ENCODE measurements at places on chromosomes 6 and 20.

GRCh38 chr20:23094927-23095326 lies 8.8 kb upstream of the CD93 start:
- DNase-seq: no peak

DNA sequence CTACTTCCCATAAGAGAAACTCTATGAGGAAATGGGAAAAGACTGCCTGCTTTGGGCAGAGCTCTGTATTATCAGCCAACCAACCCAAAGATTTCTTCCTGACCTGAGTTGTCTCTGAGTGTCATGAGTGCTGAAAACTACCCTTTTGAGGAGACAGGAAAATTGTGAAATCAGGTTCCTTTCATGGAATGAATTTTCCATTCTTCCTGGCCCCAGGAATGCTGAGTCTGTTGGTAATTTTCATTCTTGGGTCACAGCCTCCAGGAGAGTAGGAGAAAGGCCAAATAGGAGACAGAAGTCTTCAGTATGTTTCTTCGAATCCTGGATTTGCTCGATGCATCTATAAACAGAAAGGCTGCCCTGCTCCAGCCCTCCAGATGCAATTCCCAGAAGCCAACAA lies 53.6 kb downstream of the SCML4 start:
- no peak for DNase-seq

DNA sequence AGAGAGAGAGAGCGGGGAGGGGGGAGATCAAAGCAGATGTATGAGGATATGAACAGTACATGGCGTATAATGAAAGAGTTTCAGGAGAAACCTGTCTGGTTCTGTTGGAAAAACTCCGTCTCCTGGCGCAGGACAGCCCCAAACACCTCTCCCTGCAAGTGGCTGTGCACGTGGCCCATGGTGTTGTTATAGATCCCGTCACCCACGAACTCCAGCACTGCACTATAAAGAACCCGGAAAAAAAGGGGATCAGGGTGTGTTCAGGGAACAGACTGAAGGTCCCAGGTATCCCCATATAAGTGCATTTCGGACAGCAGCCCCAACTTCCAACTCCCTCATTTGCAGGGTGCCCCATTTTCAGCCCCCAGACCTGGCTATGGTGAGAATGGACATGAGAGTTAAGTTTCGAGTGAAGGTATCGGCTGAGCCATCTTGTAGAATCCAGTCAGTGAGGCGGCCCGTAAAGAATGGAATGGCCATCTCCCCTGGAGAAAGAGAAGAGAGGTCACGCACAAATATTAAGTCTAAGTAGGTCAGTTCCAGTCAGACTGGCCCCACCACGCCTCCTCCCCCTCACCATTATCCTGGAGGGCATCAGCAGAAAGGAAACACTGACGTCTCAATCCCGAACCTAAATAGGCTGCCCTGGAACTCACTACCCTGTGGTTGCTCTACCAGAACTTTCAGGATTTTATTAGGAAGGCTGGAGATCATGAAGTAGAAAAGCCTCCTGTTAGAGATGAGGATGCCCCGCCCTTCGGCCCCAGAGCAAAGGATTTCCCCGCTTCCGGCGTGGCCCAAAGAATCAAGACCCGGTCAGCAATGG lies 1.3 kb downstream of the TAP1 start:
- peak; percentile 23 for DNase-seq

DNA sequence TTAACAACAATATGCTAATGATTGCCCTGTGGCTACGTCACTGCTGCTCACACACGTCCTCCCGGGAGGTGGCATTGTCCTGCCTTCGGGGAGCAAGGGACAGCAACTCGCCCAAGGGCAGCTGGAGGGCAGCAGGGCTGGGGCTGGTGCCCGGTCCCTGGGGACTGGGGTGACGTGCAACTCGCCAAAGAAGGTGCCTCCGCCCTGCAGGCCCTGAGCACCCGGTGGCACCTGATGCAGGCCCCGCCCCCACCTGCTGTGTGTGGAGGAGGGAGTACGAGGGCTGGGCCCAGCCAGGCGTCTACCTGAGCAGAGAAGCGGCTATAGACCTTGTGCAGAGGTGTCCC lies 64.8 kb upstream of the SLCO4A1 start:
- DNase-seq: no peak

DNA sequence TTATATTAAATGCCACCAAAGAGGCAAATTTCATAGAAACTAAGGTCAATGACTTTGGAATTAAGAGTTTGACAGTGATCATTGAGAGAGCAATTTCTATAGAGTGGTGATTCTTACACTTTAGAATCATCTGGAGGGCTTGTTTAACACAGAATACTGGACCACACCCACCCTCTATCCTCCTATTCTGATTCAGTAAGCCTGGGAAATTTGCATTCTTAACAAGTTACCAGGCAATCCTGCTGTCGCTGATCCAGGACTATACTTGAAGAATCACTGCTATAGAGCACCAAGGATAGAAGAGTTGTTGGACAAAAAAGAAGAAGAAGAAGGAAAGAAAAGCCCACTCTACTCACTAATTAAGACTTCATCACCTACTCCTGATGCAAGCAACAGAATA lies 21.3 kb upstream of the TBX18 start:
- DNase-seq: no peak

GRCh38 chr6:142871910-142872331 lies 73.1 kb downstream of the HIVEP2 start:
- DNase-seq: peak; percentile 94

- no peak for DNase-seq
Observed at GRCh38 chr6:2739335-2739734, 11.4 kb downstream of the MYLK4 start.

GRCh38 chr20:37808233-37809070 lies 94.5 kb upstream of the VSTM2L start:
- no peak for DNase-seq

DNA sequence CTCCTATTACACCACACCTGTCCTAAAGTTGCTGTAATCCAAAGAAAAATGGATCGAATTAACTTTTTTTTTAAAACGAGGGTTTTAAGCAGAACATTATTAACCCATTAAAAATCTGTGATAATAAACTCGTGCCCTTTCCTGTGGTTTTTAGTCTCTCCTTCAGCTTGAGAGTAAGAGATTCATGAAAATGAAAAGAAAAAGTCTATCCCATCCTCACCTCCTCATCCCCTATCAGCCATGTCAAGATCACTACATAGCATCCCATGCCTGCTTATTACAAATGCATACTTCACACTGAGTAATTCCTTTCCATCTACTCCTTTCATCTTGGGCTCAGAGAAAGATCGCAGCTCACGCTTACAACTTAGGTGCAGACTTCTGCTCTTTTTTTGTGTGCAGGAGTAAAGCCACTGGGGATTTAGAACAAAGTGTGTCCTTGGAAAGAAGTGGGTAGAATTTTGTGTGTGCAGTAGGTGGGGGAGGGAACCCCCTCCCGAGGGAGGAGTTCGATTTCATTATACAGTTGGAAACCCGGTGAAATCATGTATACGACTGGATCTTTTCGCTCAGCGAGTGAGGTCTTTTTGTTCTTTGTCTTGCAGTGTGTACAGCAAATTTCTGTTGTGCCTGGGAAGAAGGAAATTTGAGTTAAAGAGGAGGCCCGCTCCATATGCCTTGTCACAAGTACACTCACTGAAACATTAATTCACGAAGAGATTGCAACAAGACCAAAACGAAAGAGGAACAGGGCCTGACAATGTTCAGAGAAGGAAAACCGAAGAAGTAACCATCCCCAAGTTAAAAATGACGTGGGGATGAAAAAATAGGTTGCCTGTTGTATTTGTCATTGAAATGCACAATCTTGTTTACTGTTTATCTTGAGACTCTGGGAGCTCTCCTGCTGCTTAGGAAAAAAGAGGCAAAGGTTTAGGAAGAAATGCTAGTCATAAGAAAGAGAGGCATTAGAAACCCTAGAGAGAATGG lies 146.5 kb upstream of the ZNF217 start:
- DNase-seq: no peak

- DNase-seq: no peak
Observed at GRCh38 chr20:64065974-64066343, 3.0 kb downstream of the TCEA2 start.

DNA sequence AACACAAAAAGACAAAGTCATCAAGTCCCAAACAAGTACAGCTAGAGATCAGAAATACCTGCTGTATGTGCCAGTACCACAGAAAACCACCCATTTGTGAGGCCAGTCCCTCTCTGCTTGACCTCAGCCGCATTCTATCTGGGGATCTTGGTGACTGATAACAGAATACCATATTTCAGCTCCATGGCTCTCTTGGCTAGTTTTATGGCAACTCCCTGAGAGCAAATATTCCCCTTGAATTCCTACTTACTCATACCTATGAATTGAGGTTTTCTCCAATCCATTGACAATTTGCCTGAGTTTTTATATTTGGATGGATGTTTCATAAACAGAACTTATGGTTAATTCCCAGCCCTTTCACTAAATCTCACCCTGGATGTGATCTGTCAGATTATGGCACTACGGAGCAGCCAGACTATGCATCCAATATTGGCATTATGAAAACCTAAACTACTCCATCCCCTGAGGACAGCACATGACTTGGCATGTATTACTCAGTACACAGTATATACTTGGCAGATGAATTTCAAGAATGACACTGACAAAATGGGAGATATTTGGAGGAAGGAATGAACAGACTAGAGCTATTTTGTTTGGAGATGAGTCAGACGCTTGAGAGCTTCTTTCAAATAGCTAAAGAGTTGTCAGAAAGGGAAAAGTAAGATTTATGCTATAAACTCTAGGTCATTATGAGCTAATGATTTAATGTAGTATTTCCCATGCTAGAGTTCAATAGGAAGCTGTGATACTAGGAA lies 95.7 kb downstream of the PRDM1 start:
- DNase-seq: peak; percentile 76

DNA sequence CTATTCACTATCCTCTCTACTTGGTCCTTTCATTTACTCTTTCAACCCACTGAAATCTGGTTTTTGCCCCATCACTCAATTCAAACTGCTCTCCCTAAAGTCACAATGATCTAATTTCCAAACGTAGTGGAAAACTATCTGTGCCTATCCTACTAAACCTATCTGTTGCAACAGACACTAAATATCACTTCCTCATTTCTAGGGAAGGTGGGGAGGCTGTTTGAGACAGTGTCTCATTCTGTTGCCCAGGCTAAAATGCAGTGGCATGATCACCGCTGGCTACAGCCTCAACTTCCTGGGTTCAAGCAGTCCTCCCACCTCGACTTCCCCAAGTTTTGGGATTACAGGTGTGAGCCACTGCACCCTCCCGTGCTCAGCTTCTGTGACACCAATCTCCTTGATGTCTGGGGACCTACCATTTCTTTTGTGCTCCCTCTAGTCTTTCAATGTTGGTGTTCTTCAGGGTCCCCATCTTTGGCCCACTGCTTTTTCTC lies 8.8 kb downstream of the RANBP9 start:
- DNase-seq: no peak

DNA sequence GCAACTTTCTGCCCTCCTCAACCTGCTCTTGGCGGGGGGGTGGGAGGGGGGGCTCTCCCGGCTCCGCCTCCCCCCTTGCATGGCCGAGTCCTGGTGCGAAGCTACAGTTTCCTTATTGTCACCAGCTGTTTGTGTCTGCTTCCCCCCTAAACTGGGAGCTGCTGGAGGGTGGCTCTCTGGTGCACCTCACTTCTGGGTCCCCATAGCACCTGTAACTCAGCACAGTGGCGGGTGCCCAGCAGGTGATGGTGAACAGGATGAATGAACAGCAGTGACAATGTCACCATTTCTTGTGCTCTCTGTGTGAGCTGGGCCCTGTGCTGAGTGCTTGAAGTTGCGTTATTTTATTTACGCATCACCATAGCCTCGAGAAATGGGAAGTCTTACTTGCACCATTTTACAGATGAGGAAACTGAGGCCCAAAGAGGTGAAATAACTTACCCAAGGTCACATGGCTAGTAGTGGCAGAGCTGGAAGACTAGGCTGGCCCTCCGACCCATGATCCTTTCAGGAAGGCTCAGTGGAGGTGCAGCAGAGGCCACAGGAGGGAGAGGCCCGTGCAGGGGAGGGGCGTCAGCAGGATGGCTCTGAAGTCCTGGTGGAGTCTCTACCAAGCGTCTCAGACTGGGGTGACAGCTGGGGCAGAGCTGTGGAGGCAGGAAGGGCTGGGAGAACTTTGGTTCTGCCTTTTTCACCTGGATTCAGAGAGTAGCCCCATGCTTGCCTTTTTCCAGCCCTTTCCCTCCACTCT lies 41.8 kb downstream of the SRC start:
- DNase-seq: no peak

- no peak for DNase-seq
Observed at GRCh38 chr6:105875974-105876640, 210.0 kb upstream of the PRDM1 start.

GRCh38 chr6:71123051-71123450 lies 165.6 kb upstream of the OGFRL1 start:
- DNase-seq: no peak

DNA sequence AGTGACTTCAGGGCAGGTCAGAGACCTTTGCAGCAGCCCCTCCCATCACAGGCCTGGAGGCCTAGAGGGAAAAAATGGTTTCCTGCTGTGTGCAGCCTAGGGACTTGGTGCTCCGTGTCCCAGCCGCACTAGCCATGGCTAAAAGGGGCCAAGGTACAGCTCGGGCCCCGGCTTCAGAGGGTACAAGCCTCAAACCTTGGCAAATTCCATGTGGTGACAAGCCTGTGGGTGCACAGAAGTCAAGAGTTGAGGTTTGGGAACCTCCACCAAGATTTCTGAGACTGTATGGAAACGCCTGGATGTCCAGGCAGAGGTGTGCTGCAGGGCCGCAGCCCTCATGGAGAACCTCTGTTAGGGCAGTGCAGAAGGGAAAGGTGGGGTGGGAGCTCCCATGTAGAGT lies 34.0 kb downstream of the UBE3D start:
- DNase-seq: no peak

DNA sequence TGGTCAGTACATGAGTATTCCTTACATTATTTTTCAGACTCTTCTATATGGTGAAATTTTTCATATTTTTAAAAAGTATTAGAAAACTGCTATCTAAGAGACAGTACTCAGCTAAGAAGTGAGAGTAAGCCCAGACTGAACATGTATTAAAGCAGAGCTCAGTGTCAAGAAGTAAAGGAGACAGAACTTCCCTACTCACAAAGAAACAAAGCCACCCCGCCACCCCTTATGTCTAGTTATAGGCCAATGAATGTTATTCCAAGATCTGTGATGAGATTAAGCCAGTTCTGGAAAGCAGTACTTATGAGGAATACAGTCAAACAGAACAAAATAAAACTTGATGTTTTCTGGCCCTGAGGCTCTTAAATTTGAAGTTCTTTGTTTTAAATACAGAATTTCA lies 114.5 kb downstream of the RNGTT start:
- no peak for DNase-seq

DNA sequence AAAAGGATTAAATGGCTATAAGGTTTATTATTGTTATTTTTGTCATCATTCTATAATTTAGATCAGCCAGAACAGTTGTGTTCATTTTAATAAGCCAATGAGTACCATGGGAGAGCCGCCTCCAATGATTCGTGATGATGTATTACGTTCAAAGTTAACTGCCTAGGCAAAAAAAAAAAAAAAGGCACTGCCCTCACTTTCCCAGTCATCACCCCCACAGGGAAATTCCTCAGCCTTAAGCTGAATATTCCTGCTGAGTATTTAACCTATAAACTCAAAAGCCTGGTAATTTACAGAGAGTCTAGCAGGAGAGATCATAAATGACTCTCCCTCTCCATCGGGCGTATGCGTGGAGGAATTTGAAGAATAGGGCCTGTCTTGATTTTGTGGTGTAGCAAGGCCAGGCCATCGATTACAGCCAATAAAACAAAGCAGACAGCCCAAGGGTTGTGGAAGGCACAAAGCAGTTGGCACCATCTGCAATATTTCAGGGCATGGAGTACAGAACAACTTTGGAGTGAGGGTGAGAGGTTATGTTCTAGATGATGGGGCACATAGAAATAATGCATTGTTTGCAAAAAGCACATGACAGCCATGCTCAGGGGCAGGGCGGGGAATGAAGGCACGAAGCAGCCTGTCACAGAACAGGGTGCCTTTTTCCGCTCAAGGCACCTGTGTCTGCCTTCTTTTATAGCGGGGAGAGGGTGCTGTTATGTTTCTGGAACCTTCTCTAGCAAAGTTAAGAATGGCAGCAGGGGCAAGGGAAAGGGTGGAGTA lies 138.2 kb upstream of the DTNBP1 start:
- no peak for DNase-seq
